ENCODE measurements at places on chromosomes 4 and X.

GRCh38 chrX:69504626-69505612, 793 bp downstream of the NALF2 start:
- DNase-seq, result no peak

- no peak for DNase-seq
Observed at GRCh38 chr4:144171697-144172096, 31.2 kb upstream of the GYPA start.

DNA sequence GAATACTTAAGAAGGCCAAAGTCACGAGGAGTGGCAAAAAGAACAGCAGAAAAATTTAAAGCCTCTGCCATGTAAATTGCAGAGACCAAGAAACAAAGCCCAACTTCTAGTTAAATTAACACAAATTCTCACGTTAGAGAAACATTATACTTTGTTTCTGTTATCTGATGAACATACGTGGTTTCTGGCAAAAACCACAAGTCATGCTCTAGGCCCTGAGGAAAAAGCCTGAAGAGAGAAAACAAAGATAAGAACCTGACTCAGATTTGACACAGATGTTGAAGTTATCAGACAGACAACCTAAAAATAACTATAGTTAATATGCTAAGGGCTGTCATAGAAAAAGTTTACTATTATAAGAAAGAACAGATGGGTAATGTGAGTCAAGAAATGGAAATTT, 149.1 kb upstream of the PCDH10 start:
- DNase-seq, result no peak

- no peak for DNase-seq
Observed at GRCh38 chr4:167811958-167812357, 280.4 kb upstream of the ANXA10 start.

- DNase-seq, result no peak
Observed at GRCh38 chr4:1315836-1316536, 26.3 kb downstream of the MAEA start.

- DNase-seq, result no peak
Observed at GRCh38 chr4:30605616-30606190, 114.5 kb upstream of the PCDH7 start.

GRCh38 chr4:130703211-130703935, 1607.4 kb downstream of the C4orf33 start:
- no peak for DNase-seq

- no peak for DNase-seq
Observed at GRCh38 chr4:111228874-111229273, 606.0 kb upstream of the PITX2 start.

DNA sequence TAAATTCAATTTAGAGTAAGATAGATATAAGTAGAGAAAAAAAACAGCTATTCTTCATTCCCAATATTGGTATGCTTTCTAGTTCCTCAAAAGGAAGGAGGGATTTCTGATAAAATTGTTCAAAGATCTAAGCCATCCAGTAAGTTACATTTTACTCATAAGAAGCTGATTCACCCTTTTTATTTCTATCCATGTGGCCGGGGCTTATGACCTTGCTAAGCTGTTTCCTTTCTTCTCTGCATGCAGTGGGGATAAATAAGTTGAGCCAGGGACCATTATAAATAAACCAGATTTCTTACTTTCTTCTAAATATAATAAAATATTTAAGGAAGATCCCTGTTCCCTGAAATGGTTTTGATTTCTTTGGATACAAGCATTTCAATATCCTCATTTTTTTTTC, 502.3 kb downstream of the PDHA2 start:
- no peak for DNase-seq

DNA sequence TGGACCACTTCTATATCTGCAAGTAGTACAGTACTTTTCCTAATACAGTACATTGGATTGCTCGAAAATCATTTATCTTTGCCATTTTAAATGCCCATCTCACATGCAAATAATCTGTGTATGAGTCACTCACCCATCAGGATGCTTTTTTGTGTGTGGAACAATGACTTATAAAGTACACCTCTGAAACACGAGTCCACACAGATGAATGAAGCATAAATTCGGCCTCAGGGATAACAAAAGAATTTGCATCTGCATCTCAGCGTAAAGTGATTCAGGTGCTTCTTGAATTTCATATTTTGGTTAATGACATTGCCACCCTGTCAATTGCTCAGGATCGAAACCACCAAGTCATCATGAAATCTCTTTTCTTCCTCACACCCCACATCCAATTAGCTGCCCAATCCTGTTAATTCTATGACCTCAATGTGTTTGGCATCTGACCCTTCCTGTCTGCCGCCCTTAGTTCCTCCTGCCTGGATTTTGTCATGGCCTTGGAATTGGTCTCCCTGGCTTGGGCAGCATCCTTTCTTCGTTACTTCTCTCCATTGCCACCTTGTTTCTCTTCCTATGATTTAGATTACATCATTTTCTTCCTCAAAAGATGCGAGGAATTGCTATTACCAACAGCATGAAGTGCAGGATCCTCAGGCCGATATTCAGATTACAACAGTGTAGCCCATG, 161.6 kb upstream of the MID1 start:
- DNase-seq, result no peak

DNA sequence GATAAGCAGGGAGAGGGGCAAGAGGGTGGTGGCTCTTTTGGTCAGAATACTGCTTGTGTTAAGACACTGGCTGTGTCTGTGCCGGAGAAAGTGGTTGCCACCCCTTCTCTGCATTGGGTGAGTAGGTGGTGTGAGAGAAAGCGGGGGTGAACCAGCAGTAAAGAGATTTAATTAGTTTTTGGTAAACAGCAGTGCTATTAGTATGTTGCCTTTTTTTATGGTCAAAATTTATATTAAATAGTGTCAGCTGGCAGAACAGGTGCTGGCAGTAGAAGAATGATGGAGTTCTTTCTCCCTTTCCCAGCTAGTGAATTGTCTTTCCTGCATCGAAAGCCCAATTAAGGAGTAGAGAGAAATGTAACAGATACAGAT, 181.6 kb downstream of the LARP7 start:
- no peak for DNase-seq

- DNase-seq, result no peak
Observed at GRCh38 chr4:40912460-40913184, 162.9 kb downstream of the NSUN7 start.

- DNase-seq, result no peak
Observed at GRCh38 chr4:180335566-180335965, 1907.6 kb upstream of the TENM3 start.

DNA sequence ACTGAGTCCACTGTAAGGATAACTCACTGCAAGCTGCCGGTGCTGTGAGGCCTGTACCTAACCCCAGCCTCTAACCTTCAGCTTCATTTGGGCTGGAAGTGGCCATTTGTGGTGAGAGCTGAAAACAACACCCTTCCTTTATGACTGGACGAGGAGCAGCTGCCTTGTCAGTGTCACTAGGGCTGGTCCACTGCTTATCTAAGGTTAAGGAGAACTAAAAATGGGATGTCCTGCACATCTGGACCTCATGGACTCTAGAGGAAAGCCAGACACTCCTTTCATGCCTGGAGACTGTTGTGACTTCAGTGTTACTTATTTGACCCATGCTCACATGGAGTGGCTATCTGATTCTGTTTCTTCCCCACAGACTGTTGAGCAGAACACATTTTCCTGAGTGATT, 139.9 kb downstream of the ZNF518B start:
- DNase-seq, result no peak

DNA sequence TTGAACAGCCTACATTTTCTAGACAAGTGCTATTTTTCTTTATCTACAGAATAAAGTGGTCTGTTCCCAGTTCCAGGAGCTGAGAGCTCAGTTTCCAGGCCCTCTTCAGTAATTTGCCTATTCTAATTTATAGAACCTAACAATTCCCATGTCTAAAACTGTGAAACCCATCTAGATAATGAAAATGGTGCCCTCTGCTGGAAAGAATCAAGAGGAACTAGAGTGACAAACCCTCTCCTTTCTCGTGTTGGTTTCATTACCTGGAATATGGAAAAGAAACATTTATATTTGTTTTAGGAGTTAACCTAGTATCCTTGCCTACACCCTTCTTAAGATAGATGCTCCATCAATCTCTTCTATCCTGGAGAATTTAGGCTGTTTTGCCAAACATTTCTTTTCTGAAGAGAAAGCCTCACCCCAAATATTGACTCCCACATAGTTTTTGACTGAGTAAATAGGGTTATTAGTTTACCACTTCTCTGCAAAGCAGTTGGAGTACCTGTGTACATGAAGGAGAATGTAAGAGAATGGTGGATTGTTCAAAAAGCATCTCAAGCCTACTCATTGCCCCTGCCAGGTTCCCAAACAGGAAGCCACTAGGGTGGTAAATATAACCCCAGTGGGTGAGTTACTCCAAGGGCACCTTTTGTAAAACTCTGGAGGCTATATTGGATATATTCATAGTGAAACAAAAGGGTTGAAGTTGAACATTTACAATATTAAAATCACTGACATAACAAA, 121.6 kb downstream of the RASL11B start:
- no peak for DNase-seq

GRCh38 chr4:98747393-98748091, 89.1 kb upstream of the TSPAN5 start:
- no peak for DNase-seq

- no peak for DNase-seq
Observed at GRCh38 chr4:113187358-113187757, 137.9 kb downstream of the ANK2 start.

DNA sequence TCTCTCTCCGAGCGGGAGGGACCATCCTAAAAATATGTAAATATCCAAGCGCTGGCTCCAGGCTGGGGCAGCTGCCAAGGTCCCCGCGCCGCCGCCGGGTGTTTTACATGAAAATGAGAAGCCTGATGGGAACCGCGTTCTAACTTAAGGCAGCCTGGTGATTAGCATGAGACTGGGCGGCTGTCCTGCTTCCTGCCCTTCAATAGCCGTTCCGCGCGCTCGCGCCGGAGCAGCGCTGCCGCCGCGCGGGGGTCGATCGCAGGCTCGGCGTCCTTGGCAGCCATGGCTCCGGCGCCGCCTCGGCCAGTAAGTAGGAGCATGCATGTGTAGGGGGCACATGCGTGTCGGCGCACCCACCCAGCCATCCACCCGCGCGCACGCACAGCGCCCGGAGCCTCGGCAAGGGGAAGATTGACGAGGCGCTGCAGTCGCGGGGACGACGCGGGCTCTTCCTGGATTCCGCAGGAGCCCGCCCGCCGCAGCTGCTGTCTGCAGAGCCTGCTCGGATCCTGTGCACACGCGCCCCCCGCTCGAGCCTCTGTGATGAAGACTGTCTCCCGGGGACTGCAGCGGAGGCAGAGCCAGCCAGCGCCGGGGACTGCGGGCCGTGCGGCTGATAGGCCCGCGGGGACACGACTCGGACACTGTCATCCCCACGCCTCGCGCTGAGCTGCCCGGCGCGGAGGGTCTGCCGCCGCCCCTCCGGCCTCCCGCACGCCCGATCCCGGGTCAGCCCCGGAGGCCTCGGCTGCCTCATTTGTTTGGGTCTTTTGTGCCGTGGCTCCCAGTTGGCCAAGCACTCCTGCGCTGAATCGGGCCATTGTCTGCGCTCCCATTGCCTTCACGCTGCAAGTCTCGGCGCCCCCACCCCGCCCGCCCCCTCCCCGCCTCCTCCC, 734 bp downstream of the STOX2 start:
- DNase-seq, result no peak

DNA sequence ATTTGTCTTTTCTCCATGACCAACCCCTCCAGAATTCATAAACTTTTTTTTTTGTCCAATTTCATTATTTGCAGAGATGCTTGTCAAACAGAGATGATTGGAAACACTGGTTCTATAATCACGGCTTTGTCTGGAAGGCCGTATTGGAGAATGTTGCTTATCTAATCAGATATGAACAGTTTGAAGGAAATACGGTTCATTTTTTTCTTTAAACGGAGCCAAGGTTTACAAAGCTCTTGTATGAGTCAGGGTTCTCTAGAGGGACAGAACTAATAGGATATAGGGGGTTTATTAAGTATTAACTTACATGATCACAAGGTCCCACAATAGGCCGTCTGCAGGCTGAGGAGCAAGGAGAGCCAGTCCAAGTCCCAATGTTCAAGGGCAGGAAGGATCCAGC, 1415.8 kb downstream of the C4orf33 start:
- no peak for DNase-seq

DNA sequence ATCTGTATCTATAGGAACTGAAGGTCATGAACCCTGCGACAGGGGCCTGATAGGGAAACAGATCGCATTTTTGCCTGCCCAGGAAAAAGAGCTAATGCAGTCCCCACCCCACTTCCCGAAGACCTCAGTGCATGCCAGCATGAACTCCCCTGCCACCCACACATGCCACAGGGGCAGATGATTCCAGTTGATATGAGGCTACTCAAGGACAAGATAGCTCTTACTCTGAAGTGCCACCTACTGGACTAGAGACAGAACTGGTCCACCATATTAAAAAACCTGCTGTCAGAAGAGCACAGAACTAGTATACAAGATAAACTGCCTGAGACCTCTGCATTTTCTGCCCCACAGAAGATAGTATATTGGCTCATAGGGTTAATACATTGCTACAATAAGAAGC, 68.0 kb downstream of the YIPF7 start:
- no peak for DNase-seq

DNA sequence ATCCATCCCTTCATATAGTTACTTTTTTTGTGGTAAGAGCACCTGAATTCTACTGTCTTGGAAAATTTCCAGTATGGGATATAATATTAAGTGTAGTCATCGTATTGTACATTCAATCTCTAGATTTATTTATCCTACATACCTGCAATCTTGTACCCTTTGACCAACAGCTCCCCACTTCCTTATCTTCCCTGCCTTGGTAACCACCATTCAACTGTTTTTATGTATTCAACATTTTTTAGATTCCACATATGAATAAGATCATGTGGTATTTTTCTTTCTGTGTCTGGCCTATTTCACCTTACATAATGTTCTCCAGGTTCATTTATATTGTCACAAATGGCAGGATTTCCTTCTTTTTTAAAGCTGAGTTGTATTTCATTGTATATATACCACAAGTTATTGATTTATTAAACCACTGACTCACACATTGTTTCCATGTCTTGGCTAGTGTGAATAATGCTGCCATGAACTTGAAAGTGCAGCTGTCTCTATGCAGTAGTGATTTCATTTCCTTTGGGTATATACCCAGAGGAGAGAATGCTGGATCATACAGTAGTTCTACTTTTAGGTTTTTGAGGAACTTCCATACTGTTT, 572.5 kb downstream of the MAGEB5 start:
- DNase-seq, result no peak

- no peak for DNase-seq
Observed at GRCh38 chr4:137896221-137896737, 345.9 kb downstream of the SLC7A11 start.

DNA sequence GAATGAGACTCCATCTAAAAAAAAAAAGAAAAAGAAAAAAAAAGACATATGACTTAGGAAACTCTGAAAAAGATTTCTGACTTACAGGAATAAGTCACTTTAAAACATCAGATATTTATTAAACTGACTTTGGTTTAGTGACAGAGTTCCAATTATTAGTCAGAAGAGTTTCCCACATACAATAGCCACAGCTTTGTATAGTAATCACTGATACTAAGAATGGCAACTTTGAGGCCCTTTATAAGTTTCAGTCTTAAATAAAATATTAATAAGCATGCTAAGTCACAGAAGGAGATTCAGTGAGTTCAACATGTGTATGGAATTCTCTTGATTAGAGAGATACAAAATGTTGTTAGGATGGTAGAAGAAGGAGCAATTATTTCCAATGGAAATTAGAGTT, 652.3 kb upstream of the AMOT start:
- no peak for DNase-seq

GRCh38 chr4:176635372-176636261, 157.1 kb downstream of the VEGFC start:
- no peak for DNase-seq
